IMR-90 (cell line): ENCODE measurements at places on chromosomes 3 and 15. TPM values are rescaled to one million over a fixed set of nuclear protein-coding genes. Genes with fewer than 3 reads are reported as not detected.
A peak's percentile ranks its signal among the peaks of the same experiment; 100 is the strongest.

GCSAM gene
- total RNA-seq: not detected in 2 replicates

UROC1 gene
- not detected in 2 replicates for total RNA-seq

CCK gene
- not detected in 2 replicates for total RNA-seq

CPLX3 gene
- total RNA-seq: not detected in 2 replicates

GRM7 gene
- total RNA-seq: not detected in 2 replicates

NOX5 gene
- total RNA-seq: under 0.01 TPM in 1 of 2 replicates, not detected in the other

CFAP100 gene
- not detected in 2 replicates for total RNA-seq

COL6A5 gene
- total RNA-seq: not detected in 2 replicates

DNA sequence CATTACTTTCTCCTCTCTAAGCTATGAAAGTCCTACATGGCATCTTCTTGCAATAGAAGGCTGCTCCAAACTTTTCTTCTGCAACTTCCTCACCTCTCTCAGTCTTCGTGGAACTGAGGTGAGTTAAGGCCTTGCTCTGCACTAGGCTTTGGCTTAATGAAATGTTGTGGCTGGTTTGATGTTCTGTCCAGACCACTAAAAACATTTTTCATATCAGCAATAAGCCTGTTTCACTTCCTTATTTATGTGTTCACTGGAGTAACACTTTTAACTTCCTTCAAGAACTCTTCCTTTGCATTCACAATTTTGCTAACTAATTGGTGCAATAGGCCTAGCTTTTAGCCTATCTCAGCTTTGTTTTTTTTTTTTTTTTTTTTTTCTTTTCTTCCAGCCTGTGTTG lies 335.3 kb upstream of the NECTIN3 start:
- DNase-seq: no peak

DNA sequence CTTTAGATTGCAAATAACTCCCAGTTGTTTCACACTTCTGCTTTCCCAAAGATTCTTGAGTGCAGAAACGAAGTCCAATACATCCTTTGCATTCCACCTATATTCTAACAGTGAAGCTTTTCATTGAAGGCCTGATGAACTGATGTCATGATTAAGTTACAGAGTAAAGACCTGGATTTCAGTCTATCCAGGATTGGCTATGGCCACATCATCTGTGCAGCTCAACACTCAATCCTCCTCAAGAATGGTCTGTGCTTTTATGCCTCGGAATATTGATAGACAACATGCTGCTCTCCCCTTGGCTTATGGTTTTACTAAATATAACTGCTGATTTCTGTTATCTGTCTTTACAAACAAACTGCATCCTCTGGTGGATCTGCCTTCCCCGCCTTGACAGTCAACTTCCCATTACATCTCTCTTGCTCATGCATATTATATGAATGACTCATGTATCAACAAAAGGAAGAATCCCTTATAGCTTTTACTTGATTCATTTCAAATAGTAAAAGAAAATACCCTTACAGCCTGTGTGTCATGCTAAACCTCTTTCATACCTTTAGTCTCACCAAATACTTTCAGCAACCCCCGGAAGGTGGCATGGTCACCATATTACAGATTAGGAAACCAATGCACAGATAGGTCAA lies 59.5 kb downstream of the SCN11A start:
- peak; percentile 91 for DNase-seq

DNA sequence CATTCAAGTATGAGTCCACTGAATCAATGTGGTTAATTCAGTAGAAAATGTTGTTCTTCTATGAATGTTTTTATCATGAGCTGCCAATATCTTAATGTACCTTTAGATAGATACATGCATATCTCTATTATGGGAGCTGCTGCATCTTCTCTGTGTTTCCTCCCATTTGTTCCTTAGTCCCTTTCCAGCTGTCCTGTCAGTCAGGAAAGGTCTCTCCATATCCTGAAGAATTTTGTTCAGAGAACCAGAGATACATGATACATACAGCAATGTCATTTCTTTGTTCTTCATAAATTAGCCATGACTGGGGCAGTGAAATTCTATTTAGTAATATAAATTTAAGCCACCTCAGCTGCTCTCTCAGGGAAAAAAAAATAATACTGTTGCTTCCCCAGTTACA lies 103.7 kb downstream of the P3H2 start:
- DNase-seq: no peak

DNA sequence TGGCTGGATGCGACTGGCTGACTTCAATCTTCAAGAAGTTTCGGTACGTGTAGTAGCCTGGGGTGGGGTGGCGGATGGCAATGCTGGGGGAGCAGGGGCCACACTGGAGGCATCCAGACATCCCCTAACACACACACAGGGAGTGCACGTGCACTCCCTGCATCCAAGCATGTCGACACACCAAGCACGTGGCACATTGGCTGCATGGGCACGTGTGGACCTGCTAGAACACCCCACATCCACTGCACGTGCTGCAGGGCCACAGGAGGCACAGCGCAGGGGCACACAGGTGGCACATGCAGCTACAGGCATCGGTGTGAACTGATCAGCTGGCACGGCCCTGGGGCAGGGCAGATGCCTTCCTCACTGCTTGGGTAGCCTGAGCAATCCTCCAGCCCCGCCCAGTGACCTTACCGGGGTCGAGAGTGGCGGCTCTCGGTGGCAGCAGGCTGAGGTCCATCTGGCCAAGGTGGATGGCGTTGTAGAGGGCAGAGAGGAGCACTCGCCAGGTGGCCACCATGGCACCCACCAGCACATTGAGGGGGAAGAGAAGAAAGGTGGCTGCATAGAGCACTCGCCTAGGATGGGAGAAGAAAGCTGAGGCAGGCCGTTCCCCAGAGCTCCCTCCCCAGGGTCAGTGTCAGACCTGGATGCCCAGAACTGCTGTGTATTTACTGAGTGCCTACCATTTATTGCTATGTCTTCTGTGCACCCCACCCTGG lies 7.5 kb downstream of the ISLR start:
- DNase-seq: no peak

- DNase-seq: no peak
Measured at GRCh38 chr3:68751888-68752287, 180.5 kb downstream of the TAFA4 start.

GRCh38 chr3:168812234-168812633 lies 716.5 kb upstream of the GOLIM4 start:
- no peak for DNase-seq

GRCh38 chr3:70245746-70246525 lies 66.5 kb downstream of the MDFIC2 start:
- no peak for DNase-seq

DNA sequence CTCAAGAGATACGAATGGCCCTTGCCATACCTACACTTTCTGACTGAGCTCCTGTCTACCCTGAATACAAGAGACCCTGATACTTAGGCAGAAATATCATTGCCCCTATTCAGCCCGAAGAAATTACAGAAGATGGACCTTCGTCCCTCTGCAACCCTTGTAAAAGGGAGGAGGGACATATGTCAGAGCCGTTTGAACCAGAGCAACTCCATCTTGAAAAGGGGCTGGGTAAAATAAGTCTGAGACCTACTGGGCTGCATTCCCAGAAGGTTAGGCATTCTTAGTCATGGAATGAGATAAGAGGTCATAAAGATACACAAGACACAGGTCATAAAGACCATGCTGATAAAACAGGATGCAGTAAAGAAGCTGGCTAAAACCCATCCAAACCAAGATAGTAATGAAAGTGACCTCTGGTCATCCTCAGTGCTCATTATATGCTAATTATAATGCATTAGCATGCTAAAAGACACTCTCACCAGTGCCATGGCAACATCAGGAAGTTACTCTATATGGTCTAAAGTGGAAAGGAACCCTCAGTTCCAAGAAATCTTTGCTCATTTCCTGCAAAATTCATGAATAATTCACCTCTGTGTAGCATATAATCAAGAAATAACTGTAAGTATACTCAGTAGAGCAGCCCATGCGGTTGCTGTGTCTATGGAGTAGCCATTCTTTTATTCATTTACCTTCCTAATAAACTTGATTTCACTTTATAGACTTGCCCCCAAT lies 49.7 kb upstream of the GPD1L start:
- DNase-seq: no peak

DNA sequence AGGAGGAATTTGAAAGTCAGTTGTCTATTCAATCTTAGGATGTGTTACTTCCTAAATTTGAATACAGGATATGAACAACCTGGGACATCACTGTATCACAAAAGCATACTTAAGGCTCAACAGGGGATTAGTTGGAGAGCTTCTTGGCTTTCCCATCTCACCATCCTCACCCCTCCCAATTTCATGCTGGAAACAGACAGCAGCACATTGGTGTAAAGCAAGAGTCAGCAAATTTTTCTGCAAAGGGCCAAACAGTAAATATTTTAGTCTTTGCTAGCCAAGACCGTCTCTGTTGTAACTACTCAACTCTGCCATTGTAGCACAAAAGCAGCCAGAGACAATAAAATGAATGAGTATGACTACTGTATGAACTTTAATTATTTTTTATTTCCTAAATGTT lies 94.9 kb downstream of the ERC2 start:
- DNase-seq: no peak

- no peak for DNase-seq
Measured at GRCh38 chr15:98830034-98830634, 177.5 kb downstream of the PGPEP1L start.
